Central memory CD8-positive, alpha-beta T cell (primary cell): ENCODE measurements at places on chromosomes 6 and 20.
A peak's percentile ranks its signal among the peaks of the same experiment; 100 is the strongest.

DNA sequence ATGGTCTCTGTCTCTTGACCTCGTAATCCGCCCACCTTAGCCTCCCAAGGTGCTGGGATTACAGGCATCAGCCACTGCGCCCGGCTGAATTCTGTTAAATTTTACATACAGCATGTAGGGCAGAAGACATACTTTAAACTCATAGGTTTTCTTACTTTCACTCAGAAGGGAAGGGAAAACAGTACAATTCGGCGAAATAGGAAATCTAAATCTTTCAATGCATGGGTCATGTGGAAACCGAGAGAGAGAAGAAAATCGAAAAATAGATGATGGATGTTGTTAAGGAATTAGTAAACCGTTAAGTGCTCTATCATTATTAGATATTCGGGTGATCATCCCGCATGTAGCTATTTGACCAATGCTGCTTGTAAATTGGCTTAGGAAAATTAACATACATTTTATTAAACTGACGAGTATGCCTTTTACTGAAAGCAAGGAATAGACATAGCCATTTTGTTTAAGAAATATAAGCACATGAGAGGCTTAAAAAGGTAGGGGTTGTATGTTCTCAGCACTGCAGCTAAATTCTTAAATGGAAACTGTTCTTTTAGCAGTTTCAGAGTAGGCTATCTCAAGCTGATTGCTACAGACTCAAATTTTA, 164.7 kb upstream of the AGPAT4 start:
- DNase-seq, result no peak
- no peak overlapping the region for H3K27ac ChIP-seq
- no peak overlapping the region for H3K4me3 ChIP-seq
- no peaks in the 10 kb centered on the region for H3K36me3 ChIP-seq

- no peaks in the 10 kb centered on the region for H3K27me3 ChIP-seq
- H3K27ac ChIP-seq, result no peak overlapping the region
- no peak for DNase-seq
- no peaks in the 10 kb centered on the region for H3K4me1 ChIP-seq
- H3K4me3 ChIP-seq, result no peak overlapping the region
These were observed 136.0 kb downstream of the AIG1 start for GRCh38 chr6:143196525-143197225.

DNA sequence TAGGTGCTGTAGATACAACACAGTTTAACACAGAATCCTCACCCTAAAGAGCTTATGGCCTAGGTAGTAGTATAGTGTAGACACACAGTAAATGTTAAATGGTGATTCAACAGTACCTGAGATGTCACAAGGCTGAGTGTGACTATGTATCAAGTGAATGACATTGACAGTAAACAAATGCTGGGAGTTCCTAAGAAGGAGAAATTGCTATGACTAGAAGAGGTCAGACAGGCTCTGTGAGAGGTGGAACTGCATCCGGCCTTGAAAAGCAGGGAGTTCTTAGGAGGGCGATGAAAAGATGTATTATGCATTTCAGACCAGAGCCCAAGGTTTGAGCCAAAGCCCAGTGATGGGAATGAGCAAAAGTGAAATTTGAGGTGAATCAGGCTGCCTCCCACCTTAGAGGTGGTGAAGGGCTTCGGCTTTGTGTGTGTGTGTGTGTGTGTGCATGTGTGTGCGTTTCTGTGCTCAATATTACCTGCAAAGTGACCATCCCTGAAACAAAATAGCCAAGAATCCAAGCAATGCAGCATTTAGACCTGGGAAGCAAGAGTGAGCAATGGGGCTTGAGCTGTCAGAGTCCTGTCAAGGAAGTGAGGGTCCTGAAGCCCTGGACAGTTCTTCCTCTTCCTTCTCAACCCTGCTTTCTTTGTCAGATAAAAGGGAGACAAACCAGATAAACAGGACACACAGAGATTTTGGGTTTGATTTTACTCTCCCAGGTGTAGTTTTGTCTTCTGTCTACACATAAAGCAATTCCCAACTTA, 32.3 kb upstream of the CITED2 start:
- H3K27me3 ChIP-seq, result no peaks in the 10 kb centered on the region
- DNase-seq, result no peak
- H3K4me1 ChIP-seq, result no peaks in the 10 kb centered on the region
- no peak overlapping the region for H3K4me3 ChIP-seq
- H3K27ac ChIP-seq, result no peak overlapping the region

GRCh38 chr20:39195582-39196021, 233.5 kb downstream of the DHX35 start:
- peaks cover 41% of the 10 kb centered on the region for H3K27me3 ChIP-seq
- no peak overlapping the region for H3K27ac ChIP-seq
- H3K4me3 ChIP-seq, result no peak overlapping the region
- DNase-seq, result no peak

DNA sequence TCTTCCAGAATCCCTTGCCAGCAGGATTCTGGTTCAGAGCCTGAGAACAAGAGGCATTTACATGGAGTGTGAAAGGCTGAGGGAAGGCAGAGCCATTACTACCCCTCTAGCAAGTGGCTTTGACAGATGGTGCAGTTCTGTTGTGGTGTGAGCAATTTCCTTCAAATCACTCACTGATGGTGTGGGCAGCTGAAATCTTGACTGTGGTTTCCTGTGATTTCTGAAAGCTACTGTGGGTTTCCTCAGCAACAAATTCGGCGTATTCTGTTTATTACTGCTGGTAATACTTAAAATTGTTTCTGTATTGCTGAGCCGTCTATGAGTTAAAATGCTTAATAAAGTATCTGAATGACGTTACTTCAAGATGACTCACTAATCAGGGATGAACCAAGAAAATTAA, 181.5 kb upstream of the TCF21 start:
- H3K4me3 ChIP-seq, result no peak overlapping the region
- DNase-seq, result no peak
- no peaks in the 10 kb centered on the region for H3K27me3 ChIP-seq
- no peaks in the 10 kb centered on the region for H3K36me3 ChIP-seq

DNA sequence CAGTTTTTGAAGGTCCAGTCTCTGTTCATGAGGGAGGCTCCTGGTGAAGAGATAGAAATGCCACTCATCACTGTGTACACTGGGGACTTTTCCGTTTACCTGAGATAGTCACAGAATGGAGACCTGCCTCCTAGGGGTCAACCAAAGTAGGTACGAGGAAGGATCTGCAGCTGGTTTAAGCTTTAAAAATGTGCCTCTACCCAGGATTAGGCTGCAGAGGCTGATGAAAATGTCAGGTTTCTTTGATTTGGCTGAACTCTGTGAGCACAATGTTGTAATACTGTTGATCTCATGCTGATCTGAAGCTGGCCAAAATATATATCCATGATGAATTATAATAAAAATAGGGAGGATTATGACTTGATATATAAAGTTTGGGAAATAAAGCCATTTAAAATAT, 182.7 kb downstream of the ADAT2 start:
- H3K36me3 ChIP-seq, result no peaks in the 10 kb centered on the region
- no peaks in the 10 kb centered on the region for H3K4me1 ChIP-seq
- H3K27me3 ChIP-seq, result no peaks in the 10 kb centered on the region
- no peak overlapping the region for H3K27ac ChIP-seq

GRCh38 chr6:170125456-170126300, 165.2 kb downstream of the DLL1 start:
- H3K27ac ChIP-seq, result no peak overlapping the region
- peaks cover 20% of the 10 kb centered on the region for H3K27me3 ChIP-seq
- DNase-seq, result no peak
- H3K4me3 ChIP-seq, result no peak overlapping the region
- no peaks in the 10 kb centered on the region for H3K4me1 ChIP-seq

DNA sequence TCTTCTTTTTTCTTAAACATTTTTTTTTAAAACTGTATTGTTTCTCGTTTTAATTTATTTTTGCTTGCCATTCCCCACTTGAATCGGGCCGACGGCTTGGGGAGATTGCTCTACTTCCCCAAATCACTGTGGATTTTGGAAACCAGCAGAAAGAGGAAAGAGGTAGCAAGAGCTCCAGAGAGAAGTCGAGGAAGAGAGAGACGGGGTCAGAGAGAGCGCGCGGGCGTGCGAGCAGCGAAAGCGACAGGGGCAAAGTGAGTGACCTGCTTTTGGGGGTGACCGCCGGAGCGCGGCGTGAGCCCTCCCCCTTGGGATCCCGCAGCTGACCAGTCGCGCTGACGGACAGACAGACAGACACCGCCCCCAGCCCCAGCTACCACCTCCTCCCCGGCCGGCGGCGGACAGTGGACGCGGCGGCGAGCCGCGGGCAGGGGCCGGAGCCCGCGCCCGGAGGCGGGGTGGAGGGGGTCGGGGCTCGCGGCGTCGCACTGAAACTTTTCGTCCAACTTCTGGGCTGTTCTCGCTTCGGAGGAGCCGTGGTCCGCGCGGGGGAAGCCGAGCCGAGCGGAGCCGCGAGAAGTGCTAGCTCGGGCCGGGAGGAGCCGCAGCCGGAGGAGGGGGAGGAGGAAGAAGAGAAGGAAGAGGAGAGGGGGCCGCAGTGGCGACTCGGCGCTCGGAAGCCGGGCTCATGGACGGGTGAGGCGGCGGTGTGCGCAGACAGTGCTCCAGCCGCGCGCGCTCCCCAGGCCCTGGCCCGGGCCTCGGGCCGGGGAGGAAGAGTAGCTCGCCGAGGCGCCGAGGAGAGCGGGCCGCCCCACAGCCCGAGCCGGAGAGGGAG, 580 bp downstream of the VEGFA start:
- H3K4me1 ChIP-seq, result peaks cover 36% of the 10 kb centered on the region
- peaks cover 7% of the 10 kb centered on the region for H3K36me3 ChIP-seq
- peak overlapping the region; percentile 55 for H3K27ac ChIP-seq
- H3K27me3 ChIP-seq, result peaks cover 27% of the 10 kb centered on the region
- peak overlapping the region; percentile 81 for H3K4me3 ChIP-seq

DNA sequence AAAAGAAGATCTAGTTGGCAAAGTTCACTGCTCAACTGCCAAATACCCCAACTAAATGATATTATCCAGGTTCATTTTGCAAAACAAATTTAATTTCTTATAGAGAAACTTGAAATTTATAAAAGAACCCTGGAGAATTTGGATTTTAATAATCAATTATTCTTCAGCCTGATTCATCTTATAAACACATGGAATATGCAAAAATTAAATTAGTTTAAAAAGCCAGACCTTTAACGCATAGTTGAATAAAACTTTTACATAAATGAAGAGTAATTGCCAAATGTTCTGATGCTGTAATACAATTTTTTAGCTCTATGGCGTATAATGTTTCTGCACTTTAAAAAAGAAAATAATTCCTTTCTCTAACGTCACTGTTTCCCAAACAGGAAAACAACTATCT, 33.2 kb upstream of the ANKRD60 start:
- H3K4me1 ChIP-seq, result peaks cover 5% of the 10 kb centered on the region
- no peak overlapping the region for H3K4me3 ChIP-seq
- H3K36me3 ChIP-seq, result peaks cover 5% of the 10 kb centered on the region
- DNase-seq, result no peak
- H3K27me3 ChIP-seq, result no peaks in the 10 kb centered on the region
- no peak overlapping the region for H3K27ac ChIP-seq

DNA sequence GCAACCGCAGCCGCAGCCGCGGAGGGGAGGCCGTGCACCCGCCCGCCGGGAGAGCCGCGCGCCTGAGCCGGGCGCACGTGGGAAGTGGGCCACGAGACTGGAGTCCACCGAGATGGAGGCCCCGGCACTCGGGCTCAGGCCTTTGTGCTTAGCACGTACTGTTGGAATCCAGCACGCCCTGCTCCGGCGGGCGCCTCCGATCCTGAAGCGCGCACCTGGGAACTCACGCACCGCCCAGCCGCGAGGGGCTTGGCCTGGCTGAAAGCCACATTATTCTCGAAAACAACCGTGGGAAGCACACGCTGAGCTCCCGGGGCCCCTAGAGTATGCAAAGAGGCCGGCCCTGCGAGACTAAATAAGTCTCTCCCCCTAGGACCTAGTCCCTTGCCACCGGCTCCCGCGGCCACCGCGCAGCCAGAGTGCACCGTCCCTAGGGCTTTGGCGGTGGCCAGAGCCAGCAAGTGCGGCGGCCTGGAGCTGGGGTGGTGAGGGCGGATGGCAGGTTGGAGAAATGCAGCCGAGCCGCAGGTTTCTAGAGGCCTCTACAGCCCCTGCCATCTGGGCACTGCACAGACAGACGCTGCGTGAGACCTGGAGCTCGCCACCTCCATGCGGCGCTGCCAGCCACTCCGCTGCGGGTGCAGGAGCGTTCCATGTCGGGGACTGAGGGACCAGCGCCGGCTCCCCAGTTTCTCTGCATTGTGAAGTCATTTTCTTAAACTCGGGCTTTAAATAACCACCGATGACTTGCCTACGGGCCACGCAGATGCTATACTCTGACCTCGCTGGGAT, 42.0 kb upstream of the LY86 start:
- DNase-seq, result no peak
- peak overlapping the region; percentile 49 for H3K4me3 ChIP-seq
- peaks cover 5% of the 10 kb centered on the region for H3K36me3 ChIP-seq
- no peak overlapping the region for H3K27ac ChIP-seq
- no peaks in the 10 kb centered on the region for H3K4me1 ChIP-seq

- H3K4me3 ChIP-seq, result no peak overlapping the region
- H3K4me1 ChIP-seq, result no peaks in the 10 kb centered on the region
- no peaks in the 10 kb centered on the region for H3K36me3 ChIP-seq
- DNase-seq, result no peak
These were observed 304.1 kb downstream of the LAMA2 start for GRCh38 chr6:129186988-129187387.

- H3K27me3 ChIP-seq, result no peaks in the 10 kb centered on the region
- no peak overlapping the region for H3K27ac ChIP-seq
- DNase-seq, result no peak
- H3K4me1 ChIP-seq, result no peaks in the 10 kb centered on the region
- H3K36me3 ChIP-seq, result no peaks in the 10 kb centered on the region
- H3K4me3 ChIP-seq, result no peak overlapping the region
These were observed 694.7 kb downstream of the HTR1B start for GRCh38 chr6:76768556-76768955.

GRCh38 chr6:139473231-139473701, 98.8 kb upstream of the CITED2 start:
- H3K4me1 ChIP-seq, result peaks cover 14% of the 10 kb centered on the region
- H3K27ac ChIP-seq, result no peak overlapping the region
- DNase-seq, result no peak
- no peak overlapping the region for H3K4me3 ChIP-seq

GRCh38 chr6:39756582-39756981, 31.4 kb upstream of the KIF6 start:
- no peak for DNase-seq
- no peak overlapping the region for H3K4me3 ChIP-seq
- no peak overlapping the region for H3K27ac ChIP-seq
- H3K36me3 ChIP-seq, result no peaks in the 10 kb centered on the region
- H3K27me3 ChIP-seq, result peaks cover 22% of the 10 kb centered on the region

DNA sequence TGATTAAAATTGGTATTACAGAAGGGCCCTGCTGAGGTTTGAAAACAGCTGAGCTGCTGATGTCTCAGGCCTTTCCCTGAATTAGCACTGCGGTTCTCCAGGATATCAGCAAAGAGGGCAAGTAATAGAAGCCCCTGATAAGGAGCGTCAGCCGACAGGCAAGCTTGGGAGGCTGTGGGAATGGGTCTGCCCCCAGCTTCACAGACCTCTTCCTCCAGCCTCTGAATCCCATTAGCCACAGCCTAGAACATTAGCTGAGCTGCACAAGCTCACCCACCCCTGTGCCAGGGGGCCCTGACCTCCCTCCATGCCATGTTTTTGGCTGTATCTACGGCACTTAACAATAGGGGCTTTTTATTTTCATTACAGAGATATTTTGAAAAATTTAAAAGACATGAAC, 59.9 kb downstream of the VAPB start:
- DNase-seq, result no peak
- peaks cover 12% of the 10 kb centered on the region for H3K36me3 ChIP-seq
- H3K27ac ChIP-seq, result no peak overlapping the region
- H3K4me3 ChIP-seq, result no peak overlapping the region
